ENCODE measurements at places on chromosomes 1 and 21.

- no peak for DNase-seq
Measured at GRCh38 chr1:65063025-65063424, 85.0 kb upstream of the AK4 start.

- no peak for DNase-seq
Measured at GRCh38 chr1:223887747-223888418, 42.1 kb upstream of the TP53BP2 start.

GRCh38 chr1:111704776-111705175 is 34.4 kb downstream of the INKA2 start:
- DNase-seq, result no peak

DNA sequence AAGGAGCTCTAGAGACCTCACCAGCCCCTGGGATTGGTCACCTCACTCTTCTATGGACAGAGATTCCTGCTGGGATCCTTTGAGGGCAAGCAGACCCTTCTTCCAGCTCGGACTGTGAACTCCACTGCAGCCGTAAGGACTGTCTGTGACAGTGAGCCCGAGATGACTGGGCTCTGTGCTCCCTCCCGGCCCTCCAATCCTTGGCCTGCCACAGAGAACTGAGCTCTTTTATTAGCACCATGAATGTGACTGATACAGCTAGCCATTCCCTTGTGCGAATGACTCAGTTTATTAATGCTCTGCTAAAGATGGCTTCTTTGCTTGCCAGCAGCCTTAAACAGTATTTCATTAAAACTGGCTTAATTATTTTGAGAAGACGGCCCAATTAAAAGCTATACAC is 194.6 kb upstream of the LMO4 start:
- no peak for DNase-seq

GRCh38 chr1:77533660-77534305 is 148.7 kb downstream of the ZZZ3 start:
- no peak for DNase-seq

DNA sequence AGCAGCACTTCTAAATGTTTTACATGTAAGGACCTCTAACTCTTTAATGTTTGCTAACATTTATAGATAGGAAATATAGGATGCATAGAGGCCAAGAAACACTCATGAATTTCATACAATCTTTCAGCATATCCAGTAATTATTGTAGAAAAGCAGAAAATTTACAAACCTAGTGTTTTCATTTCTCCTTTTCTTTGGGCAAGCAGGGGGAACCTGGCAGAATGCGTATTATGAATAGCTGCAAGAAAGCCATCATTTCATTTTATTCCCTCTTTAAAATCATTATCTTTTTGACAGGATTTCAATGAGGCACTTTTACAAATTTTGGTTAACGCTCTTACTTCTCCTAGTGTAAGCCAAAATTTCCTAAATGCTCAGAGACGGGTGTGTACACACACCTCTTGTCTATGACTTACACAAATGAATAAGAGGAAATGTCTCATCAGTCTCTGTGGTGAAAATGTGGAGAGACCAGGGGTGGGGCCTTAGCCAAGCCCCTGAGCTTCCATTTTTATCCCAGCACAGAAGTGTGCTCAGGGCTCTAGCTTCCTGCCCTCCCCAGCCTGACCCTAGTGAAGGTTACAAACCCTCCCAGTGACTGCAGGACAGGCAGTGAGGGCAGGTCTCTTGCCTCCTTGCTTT is 91.6 kb downstream of the LRRC8C start:
- DNase-seq, result no peak

DNA sequence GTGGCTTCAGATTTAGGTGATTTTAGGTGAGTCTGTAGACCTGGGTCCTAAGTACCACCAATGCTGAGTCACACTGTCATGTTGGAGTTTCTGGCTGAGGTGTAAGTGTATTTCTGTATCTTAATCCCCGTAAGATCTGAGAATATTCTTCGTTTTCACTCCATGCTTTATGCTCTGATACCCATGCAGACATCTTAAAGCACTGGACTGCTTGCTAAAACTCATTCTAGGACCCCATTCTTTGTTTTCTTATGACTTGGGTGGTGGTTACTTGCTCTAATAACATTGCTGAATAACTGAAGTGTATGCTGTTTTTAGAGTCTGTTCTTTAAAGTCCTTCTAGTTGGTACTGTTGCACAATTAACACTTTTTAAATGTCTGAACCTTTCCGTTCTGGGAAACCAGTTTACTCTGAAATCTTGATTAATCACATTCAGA is 36.6 kb downstream of the CDC42 start:
- no peak for DNase-seq

Data from esophagus squamous epithelium (tissue), 5 donors.